ENCODE measurements at places on chromosomes 6 and 20. TPM values are rescaled to one million over a fixed set of nuclear protein-coding genes. Genes with fewer than 3 reads are reported as not detected.

GRCh38 chr6:144314562-144314961 lies 29.4 kb downstream of the UTRN start:
- peaks cover 11% of the 10 kb centered on the region for H3K4me1 ChIP-seq
- H3K27me3 ChIP-seq = no peaks in the 10 kb centered on the region
- no peaks in the 10 kb centered on the region for H3K36me3 ChIP-seq
- H3K27ac ChIP-seq = peak overlapping the region; percentile 60
- no peak for DNase-seq

DNA sequence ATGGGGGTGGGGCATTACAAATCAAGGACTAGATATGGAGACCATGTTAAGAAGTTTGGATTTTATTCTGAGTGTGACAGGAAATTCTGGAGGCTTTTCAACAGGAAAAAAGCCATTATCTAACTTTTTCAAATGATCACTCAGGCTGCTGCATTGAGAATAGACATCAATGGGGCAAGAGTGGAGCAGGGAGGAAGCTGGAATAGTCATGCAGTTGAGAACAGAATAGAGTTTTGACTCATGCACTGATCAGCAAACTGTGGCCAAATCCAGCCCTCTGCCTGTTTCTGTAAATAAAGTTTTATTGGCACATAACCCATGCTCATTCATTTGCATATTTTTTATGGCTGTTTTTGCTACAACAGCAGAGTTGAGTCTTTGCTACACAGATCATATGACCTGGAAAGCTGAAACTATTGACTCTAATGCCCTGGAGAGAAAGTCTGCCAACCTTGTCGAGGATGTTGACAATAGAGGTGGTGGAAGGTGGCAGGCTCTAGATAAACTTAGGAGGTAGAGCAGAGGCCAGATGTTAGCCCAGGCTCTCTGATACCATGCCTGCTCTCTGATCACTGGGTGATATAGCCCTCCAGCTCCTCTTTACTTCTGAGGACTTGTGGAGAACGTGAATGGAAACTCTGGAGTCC lies 441.8 kb downstream of the PTPRT start:
- no peak overlapping the region for H3K4me3 ChIP-seq
- no peaks in the 10 kb centered on the region for H3K36me3 ChIP-seq
- H3K27ac ChIP-seq = no peak overlapping the region
- no peak for DNase-seq
- no peaks in the 10 kb centered on the region for H3K27me3 ChIP-seq

GRCh38 chr6:90583179-90583835 lies 3.6 kb downstream of the MAP3K7 start:
- H3K27me3 ChIP-seq = no peaks in the 10 kb centered on the region
- H3K27ac ChIP-seq = no peak overlapping the region
- peaks cover 4% of the 10 kb centered on the region for H3K4me1 ChIP-seq
- no peak for DNase-seq

SEMG1 gene
- total RNA-seq = not detected

GJA10 gene
- not detected for total RNA-seq
